Tibial artery (tissue), 4 donors: ENCODE measurements at places on chromosomes 12 and 14.

DNA sequence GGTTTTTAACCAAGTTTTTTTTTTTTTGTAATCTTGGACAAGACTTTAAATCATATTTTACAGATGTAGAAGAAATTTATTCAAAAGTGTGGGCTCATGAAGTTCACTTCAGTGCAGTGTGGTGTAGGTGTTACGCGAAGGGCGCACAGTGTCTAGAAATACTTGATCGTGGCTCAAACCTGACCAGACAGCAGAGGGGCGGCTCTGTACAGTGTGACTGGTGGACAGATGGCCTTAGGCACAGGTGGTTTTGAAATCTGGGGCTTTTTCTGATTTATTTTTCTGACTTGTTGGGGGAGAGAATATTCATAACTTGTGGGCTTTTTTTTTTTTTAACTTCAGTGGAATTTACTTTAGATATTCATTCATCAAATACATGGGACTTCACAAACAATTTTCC is 179.2 kb downstream of the PELI2 start:
- no peaks in the 10 kb centered on the region for H3K27me3 ChIP-seq
- no peak overlapping the region for H3K4me3 ChIP-seq
- no peak for DNase-seq
- peaks cover 3% of the 10 kb centered on the region for H3K4me1 ChIP-seq
- no peaks in the 10 kb centered on the region for H3K36me3 ChIP-seq
- H3K27ac ChIP-seq: no peak overlapping the region

DNA sequence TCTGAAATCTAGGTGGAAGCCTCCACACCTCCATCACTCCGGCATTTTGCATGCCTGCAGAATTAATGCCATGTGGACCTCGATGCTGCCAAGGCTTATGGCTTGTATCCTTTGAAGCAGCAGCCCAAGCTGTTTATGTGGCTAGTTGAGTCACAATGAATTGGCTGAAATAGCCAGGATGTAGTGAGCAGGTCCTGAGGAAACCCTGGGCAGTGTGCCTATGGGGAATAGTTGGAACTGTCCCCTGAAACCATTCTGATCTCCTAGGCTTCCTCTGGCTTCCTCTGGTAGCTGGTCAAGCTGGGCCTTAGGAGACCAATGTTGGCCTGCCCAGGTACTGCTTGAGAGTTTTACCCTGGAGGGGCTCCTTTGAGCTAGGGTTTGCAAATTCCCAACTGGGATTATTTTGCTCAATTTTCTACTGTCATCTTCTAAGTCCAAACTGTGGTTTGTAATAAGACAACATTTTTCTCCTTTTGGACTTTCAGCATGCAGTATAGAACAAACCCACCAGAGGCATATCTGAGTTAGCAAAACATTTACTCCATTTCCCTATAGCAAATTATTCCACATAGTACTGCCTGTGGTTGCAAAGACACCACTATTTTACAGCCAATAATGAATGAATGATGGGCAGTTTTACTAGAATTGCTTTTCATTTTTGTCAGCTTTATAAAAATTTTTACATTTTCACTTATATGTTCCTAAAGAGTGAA is 85.1 kb upstream of the AMIGO2 start:
- no peak for DNase-seq
- no peaks in the 10 kb centered on the region for H3K36me3 ChIP-seq
- H3K27ac ChIP-seq: no peak overlapping the region

- no peaks in the 10 kb centered on the region for H3K27me3 ChIP-seq
- no peaks in the 10 kb centered on the region for H3K4me1 ChIP-seq
- H3K4me3 ChIP-seq: no peak overlapping the region
- H3K36me3 ChIP-seq: peaks cover 20% of the 10 kb centered on the region
Observed at GRCh38 chr12:31715283-31715825, 13.5 kb downstream of the AMN1 start.

- H3K27ac ChIP-seq: no peak overlapping the region
- no peaks in the 10 kb centered on the region for H3K36me3 ChIP-seq
- DNase-seq: no peak
- H3K4me3 ChIP-seq: no peak overlapping the region
- peaks cover 14% of the 10 kb centered on the region for H3K27me3 ChIP-seq
Observed at GRCh38 chr14:104400355-104400754, 179.2 kb upstream of the C14orf180 start.

GRCh38 chr12:101330631-101331030 is 50.7 kb downstream of the UTP20 start:
- DNase-seq: no peak
- H3K4me3 ChIP-seq: no peak overlapping the region
- no peaks in the 10 kb centered on the region for H3K27me3 ChIP-seq
- no peak overlapping the region for H3K27ac ChIP-seq

GRCh38 chr14:21233457-21234076 is 35.7 kb downstream of the HNRNPC start:
- H3K27ac ChIP-seq: no peak overlapping the region
- no peaks in the 10 kb centered on the region for H3K27me3 ChIP-seq
- peaks cover 53% of the 10 kb centered on the region for H3K4me1 ChIP-seq
- no peak for DNase-seq
- no peak overlapping the region for H3K4me3 ChIP-seq
- H3K36me3 ChIP-seq: peaks cover 52% of the 10 kb centered on the region

DNA sequence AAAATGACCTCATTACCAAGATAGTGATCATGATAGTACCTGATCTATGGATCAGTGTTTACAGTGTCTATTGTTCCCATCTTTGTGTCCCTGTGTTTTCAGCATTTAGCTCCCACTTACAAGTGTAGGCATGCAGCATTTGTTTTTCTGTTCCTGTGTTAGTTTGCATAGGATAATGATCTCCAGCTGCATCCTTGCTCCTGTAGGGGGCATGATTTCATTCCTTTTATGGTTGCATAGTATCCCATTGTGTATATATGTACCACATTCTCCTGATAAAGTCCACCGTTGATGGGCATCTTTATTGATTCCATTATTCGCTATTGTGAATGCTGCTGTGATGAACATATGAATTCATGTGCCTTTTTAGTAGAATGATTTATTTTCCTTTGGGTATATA is 215.4 kb upstream of the NAV3 start:
- DNase-seq: no peak
- no peaks in the 10 kb centered on the region for H3K27me3 ChIP-seq
- no peaks in the 10 kb centered on the region for H3K4me1 ChIP-seq
- no peaks in the 10 kb centered on the region for H3K36me3 ChIP-seq

DNA sequence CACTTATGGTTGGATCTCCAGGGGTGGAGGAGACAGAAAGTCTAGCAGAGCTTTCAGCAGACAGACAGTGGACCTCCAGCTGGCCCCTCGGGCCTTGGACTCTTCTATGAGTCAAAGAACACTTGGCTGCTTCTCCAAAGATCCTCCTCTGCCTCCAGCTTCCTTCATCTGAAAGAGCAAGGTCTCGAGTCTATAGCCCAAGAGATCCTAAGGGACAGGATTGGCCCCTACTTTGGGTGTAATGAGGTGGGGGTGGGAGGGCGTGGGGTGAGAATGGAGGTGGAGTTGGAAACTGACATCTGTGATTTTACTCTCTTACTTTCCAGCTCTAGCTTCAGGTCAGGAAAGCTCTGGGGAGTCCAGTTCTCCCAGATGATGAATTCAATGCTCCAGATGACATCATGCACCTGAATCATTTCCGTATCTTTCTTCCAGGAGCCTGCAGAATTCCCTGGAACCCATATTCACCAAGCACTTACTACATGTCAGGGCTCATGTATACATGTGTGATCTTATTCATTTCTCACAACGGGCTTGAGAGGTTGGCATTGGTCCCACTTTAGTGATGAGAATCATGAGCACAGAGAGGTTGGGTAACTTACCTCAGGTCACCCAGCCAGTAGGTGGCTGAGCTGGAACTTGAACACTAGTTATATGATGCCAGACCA is 10.2 kb upstream of the PGF start:
- H3K4me3 ChIP-seq: no peak overlapping the region
- peaks cover 5% of the 10 kb centered on the region for H3K4me1 ChIP-seq
- no peaks in the 10 kb centered on the region for H3K36me3 ChIP-seq
- no peak for DNase-seq
- H3K27me3 ChIP-seq: no peaks in the 10 kb centered on the region
- H3K27ac ChIP-seq: no peak overlapping the region

- H3K36me3 ChIP-seq: no peaks in the 10 kb centered on the region
- H3K27me3 ChIP-seq: no peaks in the 10 kb centered on the region
- no peak overlapping the region for H3K4me3 ChIP-seq
- DNase-seq: no peak
- H3K4me1 ChIP-seq: no peaks in the 10 kb centered on the region
- H3K27ac ChIP-seq: no peak overlapping the region
Observed at GRCh38 chr12:66600903-66601302, 78.0 kb downstream of the GRIP1 start.

- no peaks in the 10 kb centered on the region for H3K4me1 ChIP-seq
- H3K36me3 ChIP-seq: peaks cover 84% of the 10 kb centered on the region
- DNase-seq: no peak
- H3K27me3 ChIP-seq: no peaks in the 10 kb centered on the region
Observed at GRCh38 chr12:57299514-57300016, 48.6 kb upstream of the STAC3 start.
